Naive B cell (primary cell): ENCODE measurements at places on chromosomes 2 and 18.

DNA sequence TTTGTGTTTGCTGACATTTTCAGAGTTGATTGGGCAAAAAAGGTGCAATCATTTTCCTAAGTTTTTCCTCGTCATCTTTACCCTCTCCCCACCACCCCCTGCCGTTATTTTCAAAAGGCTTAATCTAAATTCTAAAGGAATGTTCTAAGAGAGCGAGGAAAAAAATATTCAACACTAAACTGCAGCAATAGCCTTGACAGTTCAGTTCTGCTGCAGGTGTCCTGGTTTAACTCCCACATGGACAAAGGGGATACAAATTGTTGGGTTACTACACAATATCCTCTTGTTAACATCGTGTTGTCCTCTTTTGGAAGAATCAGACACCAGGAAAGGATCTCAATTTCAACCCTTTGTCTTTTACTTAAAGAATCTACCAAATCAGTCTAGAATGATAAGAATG lies 696.5 kb downstream of the NRXN1 start:
- DNase-seq = no peak

- no peak for DNase-seq
These were observed 559 bp downstream of the MYL12A start for GRCh38 chr18:3248062-3248657.

GRCh38 chr2:50922506-50922905 lies 109.4 kb downstream of the NRXN1 start:
- DNase-seq = no peak

- DNase-seq = no peak
These were observed 208.0 kb upstream of the FBXO11 start for GRCh38 chr2:48114256-48114655.

GRCh38 chr2:75498907-75499306 lies 61.8 kb downstream of the EVA1A start:
- no peak for DNase-seq

GRCh38 chr2:118973542-118973951 lies 31.6 kb downstream of the MARCO start:
- no peak for DNase-seq

DNA sequence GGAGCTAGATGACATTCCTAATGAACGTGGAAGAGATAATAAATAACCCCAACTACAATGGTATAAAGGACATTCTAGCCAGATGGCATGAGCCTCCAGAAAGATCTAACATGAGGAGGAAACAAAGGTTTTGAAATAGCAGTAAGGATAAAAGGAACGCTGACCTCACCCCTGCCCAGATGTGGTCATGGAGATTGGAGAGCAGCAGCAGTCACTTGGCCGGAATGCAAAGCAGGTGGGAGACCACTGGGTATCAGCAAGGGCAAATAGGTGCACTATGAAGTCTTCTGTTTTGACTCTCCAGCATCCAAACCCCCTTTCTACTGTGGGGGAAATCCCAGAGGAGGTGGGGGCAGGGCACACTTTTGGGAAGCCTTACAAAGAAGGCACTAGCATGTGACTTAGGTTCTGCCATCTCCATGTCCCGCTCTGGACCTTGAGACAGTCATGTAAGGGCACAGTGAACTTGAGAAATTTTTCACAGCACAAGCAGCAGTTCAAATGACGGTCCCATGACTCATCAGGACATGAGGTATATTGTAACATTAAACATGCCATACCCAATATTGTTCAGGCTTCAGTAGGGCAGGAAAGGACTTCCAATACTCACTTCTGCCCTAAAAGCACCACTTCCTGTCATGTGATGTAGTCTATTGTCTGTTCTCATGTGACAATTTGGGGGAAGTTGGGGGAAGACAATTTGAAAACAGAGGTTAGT lies 55.2 kb downstream of the METTL4 start:
- DNase-seq = peak; percentile 14

DNA sequence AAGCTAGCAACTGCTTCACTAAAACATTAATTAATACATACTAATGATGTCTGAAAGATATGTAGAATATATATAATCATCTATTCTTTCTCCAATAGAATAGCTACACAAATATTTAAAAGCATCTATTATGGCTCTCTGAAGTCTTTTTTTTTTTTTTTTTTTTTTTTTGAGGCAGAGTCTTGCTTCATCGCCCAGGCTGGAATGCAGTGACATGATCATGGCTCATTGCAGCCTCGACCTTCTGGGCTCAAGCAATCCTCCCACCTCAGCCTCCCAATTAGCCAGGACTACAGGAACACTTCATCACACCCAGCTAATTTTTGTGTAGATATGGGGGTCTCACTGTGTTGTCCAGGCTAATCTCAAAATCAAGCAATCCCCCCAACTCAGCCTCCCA lies 120.4 kb upstream of the KYNU start:
- DNase-seq = no peak

DNA sequence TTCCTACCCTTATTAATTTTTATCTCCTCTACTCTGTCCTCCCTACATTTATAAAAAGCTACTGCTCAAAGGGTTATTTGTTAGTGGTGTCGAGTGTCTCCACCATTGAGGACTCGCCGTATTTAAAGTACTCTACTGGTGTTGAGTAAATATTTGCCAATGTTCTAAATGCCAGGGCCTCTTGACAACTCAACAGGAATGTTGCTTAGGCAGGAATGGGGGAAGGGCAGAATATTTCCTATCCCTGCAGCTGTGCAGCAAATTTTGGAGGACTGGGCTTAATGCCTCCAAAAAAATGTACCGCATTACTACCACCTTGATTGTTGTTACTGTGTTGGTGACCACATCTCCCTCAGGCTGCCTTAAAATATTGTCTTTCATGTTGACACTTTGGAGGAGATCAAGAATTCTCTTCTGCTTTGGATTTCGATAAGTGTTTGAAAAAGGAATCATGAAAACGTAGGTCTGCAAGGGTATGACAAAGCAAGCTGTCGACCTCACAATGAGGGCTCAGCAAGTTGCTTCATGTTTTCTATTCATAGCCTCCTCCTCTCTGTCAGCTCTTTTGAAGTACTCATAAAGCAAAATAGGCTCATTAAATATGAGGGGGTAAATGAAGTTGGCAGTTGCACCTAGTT lies 84.3 kb downstream of the EFEMP1 start:
- DNase-seq = no peak

GRCh38 chr2:237253046-237253702 lies 160.8 kb downstream of the COL6A3 start:
- no peak for DNase-seq

DNA sequence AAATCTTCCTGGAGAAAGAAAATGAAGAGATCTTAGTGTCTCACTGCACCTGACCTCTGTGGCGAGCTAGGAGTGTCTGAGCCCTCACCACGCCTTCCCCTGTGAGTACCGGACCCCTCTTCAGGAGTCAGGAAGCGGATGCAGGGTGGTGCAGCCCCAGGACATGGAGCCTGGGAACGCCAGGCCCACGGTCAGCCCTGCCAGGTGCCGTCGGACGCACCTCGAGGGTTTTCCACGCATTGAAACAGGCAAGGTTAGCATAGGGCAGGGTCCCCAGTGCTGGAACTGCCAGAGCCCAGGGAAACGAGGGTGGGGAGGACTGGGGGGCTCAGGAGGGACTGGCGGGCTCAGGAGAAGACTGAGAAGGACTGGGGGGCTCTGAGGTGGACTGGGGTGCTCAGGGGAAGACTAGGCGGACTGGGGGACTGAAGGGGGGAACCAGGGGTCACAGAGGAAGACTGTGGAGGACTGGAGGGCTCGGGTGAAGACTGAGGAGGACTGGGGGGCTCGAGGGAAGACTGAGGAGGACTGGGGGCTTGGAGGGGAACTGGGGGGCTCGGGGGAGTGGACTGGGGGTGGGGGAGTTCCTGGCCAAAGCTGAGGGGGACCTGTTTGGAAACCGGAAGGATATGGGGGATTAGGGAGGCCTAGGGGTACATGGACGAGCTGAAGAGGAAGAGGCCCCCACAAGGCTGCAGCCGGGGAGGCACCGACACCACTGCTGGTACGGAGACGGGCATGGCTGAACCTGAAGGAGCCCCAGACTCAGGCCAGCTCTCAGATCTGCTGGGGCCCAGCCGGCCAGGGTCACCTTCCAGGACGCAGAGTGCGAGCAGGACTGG lies 65.2 kb upstream of the SNTG2 start:
- DNase-seq = no peak

- no peak for DNase-seq
These were observed 58.0 kb upstream of the CABYR start for GRCh38 chr18:24080861-24081260.

DNA sequence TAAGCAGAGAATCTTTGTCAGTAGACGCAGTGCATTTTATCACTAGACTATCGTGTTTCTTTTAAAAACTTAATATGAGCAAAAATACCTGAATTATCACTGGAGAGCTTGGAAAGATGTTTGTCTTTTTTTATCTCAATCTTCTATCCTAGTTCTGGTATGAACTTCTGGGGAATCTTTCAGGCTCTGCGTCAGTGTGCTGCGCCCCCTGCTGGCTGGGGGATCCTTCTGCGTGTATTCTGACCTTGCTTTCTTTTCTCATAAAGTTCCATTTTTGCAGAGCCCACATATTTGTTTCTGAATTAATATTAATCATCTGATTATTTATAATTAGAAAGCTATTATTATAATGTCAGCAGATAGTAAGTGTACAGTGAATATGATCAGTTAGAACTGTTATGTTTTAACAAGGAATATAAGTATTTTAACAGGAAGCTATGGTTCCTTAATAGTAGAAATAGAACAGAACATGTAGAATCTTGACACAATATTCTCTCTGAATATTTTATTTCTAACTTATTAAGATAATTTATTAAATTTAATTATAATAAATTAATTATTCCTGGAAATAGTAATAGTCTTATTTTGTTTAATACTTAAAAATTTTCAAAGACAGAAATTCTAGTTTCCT lies 945.0 kb upstream of the CRIM1 start:
- no peak for DNase-seq

- no peak for DNase-seq
These were observed 58.5 kb downstream of the ROCK1 start for GRCh38 chr18:21053127-21053526.

- DNase-seq = no peak
These were observed 386.2 kb upstream of the HNRNPA3 start for GRCh38 chr2:176826356-176826755.

- no peak for DNase-seq
These were observed 263.4 kb downstream of the PDE11A start for GRCh38 chr2:177808984-177809809.

DNA sequence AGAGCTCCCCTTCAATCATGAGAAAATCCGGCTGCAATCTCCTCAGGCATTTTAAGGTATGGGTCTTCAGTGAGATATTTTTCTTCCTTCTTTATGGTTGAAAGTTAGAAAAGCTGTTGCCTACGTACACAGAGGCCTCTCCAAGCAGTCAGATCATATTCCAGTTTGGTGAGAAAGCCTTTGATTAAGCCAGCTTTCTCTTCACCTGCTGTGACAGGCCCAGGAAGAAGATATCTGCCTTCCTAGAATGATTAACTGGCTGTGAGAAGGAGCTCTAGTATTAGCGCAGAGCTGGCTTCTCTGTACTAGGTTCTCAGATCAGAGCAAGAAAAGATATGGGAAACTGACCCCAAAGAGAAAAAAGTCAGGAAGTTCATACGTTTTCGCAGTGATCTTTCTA lies 585.0 kb upstream of the CHAC2 start:
- DNase-seq = no peak

DNA sequence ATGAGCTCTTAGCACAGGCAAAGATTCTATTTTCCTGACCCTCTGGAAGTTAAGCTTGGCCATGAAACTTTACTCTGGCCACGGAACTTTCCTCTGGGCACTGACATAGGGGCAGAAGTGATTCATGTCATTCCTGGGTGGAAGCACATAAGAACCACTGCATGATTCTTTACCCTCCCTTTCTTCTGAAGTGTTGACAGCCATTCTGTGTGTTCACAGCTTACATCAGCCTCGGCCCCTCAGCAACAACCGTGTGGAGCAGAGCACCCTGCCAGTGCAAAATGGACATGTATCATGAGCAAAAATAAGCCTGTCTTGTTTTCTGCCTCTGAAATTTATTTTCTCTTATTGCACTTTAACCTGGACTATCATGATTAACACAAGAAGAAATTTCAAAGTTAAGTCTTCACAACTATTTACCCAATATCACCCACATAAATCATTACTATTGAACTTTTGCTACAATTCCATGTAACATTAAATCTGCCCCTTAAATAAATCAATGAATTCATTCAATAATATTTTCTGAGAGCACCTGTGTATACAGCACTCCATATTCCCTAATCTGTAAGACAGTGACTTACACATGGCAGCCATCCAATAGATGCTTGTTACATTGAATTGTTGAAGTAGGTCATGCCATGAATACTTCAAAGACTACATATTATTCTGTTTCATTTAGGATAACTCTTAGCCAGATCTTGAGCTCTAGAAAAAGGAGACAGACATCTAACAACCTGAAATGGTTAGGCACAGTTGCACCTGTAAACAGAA lies 531.9 kb downstream of the IRS1 start:
- no peak for DNase-seq

- DNase-seq = no peak
These were observed 185.2 kb upstream of the SLC14A2 start for GRCh38 chr18:45430041-45430440.

DNA sequence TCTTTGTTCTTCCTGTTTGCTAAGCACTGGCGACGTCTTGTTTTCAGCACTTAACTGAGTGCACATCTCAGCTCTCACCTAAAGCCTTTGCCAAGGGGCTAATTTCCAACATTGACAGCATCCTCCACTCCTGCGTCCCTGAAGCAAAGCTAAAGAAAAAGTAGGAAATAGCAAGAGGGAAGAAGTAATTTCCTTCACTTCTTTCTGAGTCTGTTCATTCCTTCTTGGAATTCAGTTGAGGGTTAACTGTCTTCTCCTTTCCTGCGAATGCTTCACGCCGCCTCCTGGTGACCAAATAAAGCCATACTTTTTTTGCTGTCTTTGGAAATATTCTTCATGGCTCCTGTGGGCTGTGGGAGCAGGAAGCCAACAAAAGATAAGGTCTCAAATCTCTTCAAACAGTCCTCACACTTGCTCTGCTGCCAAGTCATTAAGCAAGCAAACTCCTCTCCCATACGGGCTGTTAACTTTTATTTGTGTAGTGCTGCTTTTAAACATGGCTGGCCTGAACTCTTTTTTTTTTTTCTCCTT lies 100.9 kb downstream of the DPP10 start:
- DNase-seq = no peak

- DNase-seq = no peak
These were observed 347.0 kb downstream of the CYRIA start for GRCh38 chr2:16318474-16319195.

GRCh38 chr18:44793194-44793593 lies 112.5 kb downstream of the SETBP1 start:
- DNase-seq = no peak

- DNase-seq = no peak
These were observed 58.6 kb upstream of the CHAC2 start for GRCh38 chr2:53708988-53709387.

DNA sequence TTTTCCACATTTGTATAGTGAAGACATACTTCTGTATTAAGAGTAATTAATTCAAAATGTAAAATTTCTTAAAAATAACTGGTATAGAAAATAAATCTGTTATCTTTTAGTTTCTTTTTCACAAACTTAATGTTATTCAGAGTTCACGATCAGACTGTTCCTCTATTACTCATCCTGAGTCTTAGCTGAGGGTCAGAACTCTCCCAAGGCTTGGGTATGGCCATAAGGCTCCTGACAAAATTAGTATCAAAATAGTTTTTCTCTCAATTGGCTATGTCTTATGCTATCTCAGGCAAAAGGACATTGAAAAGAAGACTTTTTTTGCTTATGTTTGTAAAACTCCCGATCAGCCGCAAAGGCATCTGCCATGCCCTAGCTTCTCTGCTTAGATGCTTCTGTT lies 56.1 kb upstream of the NAB1 start:
- DNase-seq = no peak
